ENCODE measurements at places on chromosomes 7 and 10.

DNA sequence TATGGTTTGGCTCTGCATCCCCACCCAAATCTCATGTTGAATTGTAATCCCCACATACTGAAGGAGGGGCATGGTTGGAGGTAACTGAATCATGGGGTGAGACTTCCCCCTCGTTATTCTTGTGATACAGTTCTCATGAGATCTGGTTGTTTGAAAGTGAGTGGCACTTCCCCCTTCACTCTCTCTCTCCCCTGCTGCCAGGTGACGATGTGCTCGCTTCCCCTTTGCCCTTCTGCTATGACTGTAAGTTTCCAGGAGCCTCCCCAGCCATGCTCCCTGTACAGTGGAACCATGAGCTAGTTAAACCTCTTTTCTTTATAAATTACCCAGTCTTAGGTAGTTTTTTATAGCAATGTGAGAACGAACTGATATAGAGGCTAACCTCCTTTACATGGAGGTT lies 16.6 kb downstream of the PLPP4 start:
- no peak for DNase-seq

DNA sequence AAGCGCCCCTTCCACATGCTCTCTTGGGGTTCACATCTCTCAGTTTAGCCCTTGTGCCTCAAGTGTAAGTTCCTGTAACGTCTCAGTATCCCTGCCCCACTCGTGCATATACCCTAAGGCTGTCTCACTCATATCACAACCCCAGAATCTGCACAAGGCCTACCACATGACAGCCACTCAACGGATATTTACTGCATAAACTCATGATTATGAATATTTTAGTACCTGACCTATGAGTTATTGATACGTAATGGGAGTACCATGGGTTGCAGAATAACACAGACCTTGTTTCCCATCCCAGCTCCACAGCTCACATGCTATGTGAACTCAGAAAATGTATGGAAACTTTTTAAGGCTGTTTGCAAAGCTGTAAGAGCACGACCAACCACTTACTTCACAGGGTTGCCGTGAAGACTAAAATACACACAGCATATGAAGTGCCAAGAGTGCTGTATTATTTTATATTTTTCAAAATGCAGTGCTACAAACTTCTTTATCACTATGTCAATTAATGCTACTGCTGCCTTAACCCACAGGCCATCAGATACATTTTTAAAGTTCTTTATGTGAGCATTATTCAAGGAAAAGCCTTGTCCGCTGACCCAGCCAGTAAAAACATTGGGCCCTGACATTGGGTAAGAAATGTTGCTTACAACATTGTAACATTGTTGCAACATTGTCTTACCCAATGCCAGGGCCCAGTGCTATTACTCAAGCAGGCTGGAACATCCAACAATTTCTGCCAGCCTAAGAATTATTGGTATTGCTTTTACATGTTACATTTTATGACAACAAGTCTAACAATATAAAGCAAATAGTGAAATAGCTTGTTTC lies 97.2 kb downstream of the JAZF1 start:
- DNase-seq, result no peak

- no peak for DNase-seq
Observed at GRCh38 chr7:39248692-39249090, 271.0 kb downstream of the POU6F2 start.

DNA sequence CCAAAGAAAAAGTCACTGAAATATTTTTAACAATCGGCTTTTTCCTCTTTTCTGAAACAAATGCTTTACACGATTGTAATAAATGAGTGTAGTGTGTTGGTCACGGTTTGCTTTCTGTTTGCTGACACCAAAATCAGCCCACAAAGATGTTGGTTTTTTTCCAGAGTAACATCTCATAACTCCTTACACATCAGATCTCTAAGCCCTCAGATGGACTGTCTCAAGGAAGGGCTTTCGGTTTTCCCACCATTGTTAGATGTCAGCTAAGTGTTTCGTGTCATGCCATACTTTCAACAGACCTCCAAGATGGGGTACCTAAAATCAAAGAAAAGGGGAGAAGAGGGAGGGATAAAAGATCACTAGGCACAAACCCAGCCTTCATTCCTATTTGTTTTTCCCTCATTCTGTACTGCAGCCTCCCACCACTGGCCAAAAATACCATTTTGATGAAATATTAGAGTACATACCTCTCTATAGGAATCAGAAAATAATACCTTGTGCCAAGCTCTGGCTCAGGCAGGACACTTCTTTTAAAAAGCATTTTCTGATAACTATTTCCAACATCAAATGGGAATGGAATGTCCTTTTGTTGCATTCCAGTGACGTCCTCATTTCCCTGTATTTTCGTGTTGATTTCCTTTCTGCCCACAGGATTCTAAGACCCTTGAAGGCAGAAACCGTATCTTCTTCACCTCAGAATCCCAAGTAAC lies 159.1 kb downstream of the DGKI start:
- no peak for DNase-seq

DNA sequence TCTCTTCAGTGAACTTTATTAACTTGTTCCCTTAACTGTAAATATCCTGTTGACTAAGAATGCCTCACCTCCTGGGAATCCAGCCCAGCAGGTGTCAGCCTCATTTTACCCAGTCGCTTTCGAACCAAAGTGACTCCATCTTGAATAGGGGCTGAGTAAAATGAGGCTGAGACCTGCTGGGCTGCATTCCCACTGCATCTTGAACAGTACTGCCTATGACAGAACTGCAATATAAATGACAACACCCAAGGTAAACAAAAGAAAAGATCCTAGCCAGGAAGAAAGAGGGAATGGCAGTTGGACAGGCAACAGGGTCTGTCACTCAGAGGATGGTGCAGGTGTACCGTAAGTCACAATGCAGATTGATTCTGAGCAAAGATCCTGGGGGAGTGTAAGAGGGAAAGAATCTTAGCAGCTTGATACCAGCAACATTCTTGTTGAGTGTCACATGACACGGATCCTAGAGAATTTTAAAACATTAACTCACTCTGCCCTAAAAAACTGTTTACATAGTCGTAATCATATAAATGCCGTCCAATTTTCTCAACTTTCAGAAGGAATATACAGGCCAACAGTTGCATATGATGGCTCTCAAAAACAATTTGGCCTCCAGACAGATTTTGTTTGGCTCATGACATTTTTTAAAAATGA lies 4.4 kb upstream of the FAM107B start:
- no peak for DNase-seq

- DNase-seq, result no peak
Observed at GRCh38 chr7:56483153-56483552, 366.9 kb upstream of the NUPR2 start.

DNA sequence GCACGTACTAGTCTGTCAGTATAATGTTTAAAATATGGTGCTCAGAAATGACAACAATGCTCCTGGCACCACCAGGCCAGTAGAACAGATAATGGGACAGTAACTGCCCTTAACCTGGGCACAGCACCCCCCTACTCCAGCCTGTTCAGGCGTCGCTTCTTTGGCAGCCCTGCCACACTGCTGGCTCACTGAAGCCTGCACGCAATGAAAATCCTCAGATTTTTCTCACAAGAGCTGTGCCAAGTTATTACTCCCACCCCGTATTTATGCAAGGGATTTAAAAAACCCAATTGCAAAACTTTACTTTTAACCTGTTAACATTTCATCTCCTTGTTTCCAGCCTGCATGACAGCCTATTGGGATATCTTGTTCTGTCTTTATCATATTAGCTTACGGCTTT lies 56.6 kb upstream of the LAMB1 start:
- no peak for DNase-seq

DNA sequence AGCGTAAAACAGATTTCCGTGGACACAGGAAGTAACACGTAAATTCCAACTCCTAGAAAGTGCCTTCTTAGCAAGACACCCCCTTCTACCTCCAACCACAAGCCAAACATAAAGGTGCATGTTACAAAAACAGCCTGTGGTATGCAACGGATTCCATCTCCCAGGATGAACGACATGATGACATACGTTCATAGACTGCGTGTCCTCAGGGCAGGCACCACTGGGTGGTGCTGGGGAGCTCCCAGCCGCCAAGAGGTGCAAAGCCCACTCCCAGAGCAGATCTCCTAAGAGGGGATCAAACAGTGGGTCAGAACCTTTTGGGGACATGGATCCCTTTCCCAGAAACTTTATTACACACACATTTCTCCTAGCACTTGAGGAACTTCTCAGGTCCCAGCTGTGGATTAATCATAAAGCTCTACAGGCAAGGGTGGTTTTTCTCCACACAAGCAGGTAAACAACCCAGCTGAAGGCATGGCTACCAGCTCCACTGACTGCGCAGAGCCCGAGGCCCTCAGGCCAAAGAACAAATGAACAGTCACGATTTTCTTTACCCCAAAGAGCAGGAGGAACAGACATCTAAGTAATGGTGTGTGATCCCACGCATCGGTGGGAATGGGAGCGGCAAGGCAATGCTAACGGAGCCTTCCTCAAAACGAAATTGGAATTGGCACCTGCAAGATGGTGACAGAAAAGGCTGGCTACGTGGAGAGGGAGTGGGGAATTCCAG lies 13.8 kb downstream of the PSAP start:
- no peak for DNase-seq

GRCh38 chr10:51878695-51879094 lies 179.3 kb upstream of the CSTF2T start:
- no peak for DNase-seq

- no peak for DNase-seq
Observed at GRCh38 chr10:101063548-101064414, 2.0 kb downstream of the KAZALD1 start.

DNA sequence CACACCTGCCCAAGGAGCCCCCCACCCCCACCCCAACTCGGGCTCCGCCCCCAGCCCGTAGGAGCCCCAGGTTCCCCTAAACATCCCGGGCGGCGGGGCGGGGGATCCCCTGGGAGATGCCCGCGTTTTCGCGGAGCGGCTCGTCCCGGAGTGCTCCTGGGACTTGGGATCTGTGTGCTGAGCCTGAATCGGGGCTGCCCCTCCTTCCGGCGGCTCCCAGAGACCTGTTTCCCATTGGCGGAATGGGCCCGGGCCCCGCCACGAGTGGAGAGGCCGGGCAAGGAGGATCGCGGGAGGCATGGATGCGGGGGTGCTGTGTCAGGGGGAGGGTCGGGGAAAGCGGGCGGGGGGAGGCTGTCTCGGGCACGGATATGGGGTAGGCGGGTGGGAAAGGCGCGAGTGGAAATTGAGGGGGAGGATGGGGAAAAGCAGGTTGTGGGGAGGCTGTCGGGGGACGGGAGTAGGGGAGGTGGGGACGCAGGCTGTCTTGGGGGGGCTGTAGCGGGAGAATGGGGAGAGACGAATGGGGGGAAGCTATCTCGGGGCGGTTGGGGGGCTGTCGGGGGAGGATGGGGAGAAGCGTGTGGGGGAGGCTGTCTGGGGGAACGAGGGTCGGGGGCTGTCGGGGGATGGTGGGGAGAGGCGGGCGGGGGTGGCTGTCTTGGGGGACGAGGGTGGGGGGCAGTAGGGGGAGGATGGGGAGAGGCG lies 572 bp upstream of the BHLHA15 start:
- DNase-seq, result peak; percentile 16

DNA sequence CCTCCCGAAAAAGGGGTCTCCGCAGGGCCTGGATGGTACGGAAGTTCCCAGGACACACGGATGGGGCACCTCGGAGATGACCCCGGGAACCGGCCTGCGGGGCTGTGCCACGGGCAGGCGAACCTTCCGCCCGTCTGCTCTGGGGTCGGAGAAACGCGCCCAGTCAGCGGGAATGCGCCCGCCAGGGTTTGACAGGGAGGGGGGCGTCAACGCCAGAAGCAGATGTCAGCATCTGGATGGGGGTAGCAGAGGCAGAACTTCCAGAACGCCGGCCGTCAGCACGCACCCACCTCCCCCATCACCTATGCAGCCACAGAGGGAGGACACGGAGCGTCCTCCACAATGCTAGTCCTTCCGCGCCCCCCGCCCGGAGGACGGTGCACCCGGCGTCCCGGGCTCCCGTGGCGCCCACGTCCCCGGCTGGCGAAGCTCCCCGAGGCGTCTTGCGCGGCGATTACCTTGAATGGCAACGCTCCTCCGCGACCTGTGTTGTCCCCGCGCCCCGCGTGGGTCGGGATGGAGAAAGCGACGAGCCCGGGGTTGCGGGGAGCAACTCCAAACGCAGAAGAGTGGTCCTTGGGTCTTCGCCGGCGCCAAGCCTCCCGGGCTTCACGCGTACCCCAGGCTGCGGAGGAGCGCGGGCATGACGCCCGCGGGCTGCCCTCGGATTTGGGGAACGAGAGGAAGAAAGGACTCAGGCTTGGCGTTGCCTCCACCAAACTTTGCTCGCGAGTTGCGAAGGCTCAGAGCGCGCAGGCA lies 561 bp downstream of the FGFR2 start:
- DNase-seq, result no peak

DNA sequence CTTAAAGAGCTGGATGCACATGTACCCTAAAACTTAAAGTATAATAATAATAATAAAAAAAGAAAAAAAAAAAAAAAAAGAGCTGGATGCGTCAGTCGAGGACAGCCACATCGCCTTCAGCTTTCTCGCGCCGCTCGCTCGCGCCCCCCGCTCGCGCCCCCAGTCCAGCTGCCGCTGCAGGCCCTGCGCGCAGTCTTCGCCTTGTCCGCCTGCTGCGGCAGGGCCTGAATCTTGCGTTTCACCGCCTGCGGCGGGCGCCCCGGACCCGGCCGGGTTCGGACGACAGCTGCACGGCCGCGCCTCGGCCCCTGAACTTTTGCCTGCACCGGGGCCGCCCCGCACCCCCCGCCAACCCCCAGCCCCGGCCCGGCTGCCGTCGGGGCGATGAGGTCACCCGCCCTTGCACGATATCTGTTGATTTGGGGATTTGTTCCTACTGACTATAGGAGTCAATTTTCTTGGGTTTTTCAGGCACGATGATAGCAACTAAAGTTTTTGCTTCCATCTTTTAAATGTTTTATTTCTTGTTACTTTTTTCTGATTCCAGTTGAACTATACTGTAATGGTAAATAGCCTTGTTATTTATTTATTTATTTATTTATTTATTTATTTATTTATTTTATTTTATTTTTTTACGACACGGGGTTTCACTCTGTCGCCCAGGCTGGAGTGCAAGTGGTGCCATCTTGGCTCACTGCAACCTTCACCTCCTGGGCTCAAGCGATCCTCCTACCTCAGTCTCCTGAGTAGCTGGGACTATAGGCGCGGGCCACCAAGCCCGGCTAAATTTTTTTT lies 33.5 kb upstream of the CPN1 start:
- DNase-seq, result no peak

- DNase-seq, result no peak
Observed at GRCh38 chr10:29204070-29204800, 84.6 kb upstream of the LYZL1 start.

DNA sequence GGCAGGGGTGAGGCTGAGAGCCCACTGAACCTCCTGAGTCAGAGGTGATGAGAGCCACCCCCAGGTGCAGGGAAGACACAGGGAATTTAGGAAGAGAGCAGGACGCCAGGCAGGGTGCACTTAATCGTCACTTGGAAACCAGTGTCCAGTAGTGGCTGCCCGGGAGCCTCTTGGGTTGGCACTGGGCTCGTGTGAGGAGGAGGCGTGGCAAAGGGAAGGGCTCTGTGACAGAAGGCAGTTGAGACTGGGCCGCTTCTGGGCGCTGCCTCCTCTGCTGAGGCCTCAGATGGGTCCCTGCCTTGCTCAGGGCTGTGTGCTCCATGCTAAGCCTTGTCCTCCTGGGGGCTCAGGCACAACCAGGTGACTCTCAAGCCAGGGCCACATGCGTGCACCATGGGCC lies 13.3 kb downstream of the RET start:
- no peak for DNase-seq

Data from iPS DF 6.9 (cell line).